ENCODE measurements at places on chromosomes 4 and X.

GRCh38 chr4:61400439-61401038 lies 200.4 kb downstream of the ADGRL3 start:
- no peak for DNase-seq

DNA sequence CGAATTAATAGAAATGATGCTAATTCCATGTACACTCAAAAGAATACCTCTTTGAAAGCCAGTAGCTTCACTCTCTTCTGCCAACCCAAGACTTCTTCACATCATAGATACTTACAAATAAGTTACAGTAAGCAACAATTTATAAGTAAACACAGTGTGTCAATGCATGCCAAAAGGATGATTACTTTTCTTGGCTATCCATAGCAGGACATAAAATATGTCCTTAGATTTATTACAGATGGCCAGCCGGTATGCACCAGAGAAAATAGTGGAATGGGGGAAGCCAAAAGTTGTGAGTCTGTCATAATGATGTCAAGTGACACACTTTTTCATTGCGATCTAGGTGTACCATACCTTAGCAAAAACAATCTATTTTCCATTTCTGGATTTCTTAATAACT lies 631 bp upstream of the BMX start:
- DNase-seq, result no peak

GRCh38 chrX:72094894-72095293 lies 36.8 kb downstream of the RTL5 start:
- DNase-seq, result peak; percentile 68

- no peak for DNase-seq
These were observed 7.5 kb downstream of the CHM start for GRCh38 chrX:86039625-86040568.

DNA sequence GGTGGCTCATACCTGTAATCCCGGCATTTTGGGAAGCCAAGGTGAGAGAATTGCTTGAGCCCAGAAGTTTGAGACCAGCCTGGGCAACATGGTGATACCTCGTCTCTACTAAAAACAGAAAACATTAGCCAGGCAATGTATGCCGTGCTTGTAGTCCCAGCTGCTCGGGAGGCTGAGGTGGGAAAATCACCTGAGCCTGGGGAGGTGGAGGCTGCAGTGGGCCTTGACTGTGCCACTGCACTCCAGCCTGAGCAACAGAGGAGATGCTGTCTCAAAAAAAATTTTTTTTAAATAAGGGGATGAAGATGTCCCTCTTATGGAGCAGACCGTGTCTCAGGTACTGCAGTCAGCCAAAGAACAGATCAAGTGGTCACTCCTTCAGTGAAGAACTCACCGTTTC lies 13.5 kb downstream of the CTAG1B start:
- no peak for DNase-seq

DNA sequence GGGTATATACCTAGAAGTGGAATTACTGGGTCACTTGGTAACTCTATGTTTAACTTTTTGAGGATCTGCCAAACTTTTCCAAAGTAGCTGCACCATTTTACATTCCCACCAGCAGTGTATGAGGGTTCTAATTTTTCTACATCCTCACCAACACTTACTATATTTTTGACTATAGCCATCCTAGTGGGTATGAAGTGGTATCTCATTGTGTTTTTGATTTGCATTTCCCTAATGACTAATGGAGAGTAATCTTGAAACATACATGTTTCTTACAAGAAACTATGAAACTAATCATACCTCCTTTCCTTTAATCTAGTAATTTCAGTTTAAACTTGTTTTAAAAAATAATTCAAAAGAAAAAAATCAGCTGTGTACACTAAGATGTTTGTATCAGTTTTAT lies 17.9 kb downstream of the BCLAF3 start:
- no peak for DNase-seq

DNA sequence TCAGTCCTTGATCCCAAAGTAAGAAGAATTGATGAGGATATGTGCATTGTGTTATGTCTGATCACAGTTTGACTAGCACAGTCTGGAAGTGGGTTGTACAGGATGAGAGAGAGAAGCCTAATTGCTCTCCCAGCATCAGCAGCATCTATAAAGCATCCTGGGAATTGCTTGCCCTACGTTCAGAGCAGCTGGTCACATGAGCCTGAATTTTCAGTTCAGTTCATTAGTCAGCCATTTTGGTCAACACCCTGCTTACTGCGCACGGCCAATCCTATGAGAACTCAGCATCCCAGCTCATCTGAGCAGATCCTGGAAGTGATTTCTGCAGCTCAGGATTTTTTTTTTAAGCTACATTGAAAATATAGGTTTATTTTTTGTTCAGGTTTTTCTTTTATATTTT lies at the start of gene RUFY3:
TSS of gene RUFY3 (plus strand) at position 218 of the 400 bp plus-strand sequence. CDS start 610 bp downstream, outside the sequence.
- DNase-seq, result no peak

GRCh38 chr4:3870567-3870962 lies 104.4 kb downstream of the ADRA2C start:
- no peak for DNase-seq

DNA sequence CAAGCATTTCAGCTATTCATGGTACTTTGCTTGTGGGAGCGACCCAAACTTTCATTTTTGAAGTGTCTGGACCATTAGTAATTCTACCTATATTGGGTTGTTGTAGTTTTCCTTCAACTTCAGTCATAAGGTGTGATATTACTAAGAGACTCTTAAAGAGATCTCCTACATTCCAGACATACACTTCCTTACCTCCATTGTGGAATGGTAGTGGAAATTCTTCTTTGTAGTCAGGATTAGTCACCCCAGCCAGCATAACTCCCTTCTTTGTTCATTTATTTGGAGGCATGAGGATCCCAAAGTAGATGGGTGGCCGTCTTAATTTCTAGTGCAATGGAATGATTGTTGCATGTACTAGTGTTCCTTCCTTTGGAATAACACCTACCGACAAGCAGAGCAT lies 991.4 kb downstream of the ARAP2 start:
- no peak for DNase-seq

GRCh38 chr4:77699731-77700210 lies 94.2 kb downstream of the CXCL13 start:
- no peak for DNase-seq

- DNase-seq, result no peak
These were observed 98.9 kb upstream of the PDLIM3 start for GRCh38 chr4:185634066-185634652.

- DNase-seq, result no peak
These were observed 1191.8 kb downstream of the ARAP2 start for GRCh38 chr4:35052546-35052945.

DNA sequence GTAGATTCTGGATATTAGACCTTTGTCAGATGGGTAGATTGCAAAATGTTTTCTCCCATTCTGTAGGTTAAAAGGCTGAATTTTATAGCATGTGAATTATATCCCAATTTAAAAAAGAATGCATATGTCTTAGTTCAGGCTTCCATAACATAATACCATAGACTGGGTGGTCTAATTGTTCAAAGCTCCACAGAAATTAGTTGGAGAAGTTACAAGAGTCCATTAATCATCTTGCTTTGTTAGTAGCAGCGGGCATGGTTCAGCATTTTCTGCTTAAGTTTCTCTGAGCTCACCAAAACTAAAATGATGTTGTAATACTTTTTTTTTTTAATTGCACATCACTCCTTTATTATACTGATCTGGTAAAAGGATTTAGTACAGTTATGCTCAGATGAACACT lies 1.8 kb downstream of the PGAM4 start:
- no peak for DNase-seq

DNA sequence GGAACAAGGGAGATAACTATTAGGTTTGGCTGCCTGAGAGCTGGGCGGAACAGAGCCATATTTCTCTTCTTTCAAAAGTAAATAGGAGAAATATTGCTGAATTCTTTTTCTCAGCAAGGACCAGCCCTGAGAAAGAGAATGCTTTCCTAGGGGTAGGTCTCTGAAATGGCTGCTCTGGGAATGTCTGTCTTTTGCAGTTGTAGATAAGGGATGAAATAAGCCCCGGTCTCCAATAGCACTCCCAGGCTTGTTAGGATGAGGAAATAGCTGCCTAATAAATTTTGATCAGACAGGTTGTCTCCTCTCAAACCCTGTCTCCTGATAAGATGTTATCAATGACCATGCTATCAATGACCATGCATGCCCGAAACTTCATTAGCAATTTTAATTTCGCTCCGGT lies 207.8 kb upstream of the KIT start:
- no peak for DNase-seq

DNA sequence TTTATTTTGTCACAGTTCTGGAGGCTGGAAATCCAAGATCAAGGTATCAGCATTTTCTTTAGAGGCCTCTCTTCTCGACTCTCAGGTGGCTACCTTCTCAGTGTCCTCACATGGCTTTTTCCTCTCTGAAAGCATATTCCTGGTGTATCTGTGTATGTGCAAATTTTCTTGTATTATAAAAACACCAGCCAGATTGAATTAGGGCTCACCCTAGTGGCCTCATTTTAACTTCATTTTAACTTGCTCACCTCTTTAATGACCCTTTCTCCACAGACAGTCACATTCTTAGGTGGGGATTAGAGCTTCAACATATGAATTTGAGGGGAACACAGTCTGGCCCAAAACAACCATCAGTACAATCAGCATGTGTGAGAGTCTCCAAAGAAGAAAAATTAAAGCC lies 542.4 kb upstream of the FAM241A start:
- DNase-seq, result no peak

- no peak for DNase-seq
These were observed 90.7 kb downstream of the CORIN start for GRCh38 chr4:47747211-47747610.

GRCh38 chrX:22389556-22390179 lies 117.0 kb downstream of the CBLL2 start:
- no peak for DNase-seq

DNA sequence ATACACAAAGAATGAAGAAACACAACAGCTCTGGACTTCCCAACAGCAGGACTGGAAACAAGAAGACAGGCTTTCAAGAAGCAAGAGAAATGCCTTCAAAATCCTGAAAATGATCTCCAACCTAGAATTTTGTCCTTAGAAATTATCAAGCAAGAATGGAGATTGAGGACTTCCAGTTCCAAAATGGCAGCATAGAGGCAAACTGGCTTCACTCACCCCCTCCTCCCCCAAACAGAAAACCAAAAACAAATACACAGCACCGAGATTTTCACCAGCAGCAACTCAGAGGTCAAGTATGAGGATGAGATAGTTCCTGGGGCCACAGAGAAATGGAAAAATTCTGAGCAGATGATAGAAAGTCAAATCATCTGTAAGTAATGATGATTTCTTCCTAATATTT lies 40.5 kb upstream of the LRBA start:
- DNase-seq, result no peak

- DNase-seq, result no peak
These were observed 27.6 kb upstream of the BCORL1 start for GRCh38 chrX:129954804-129955203.

DNA sequence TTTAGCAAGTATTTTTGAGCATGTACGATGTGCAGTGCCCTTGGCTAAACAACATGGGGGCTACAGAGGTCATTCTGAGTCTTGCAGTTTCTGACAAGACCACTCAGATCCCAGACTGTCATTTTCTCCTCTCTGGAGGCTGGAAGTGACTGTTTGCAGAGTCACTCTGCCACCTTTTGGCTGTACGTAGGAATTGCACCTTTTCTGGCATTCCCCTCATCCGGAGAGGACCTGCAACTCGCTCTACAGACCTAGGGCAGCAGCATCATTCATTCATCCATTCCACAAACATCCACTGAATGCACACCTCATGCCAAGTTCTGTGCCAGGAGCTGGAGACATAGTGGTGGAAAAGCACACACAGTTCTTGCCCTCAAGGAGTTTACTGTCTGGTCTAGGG lies 160.4 kb upstream of the GPR101 start:
- no peak for DNase-seq

- no peak for DNase-seq
These were observed 157.1 kb upstream of the LNX1 start for GRCh38 chr4:53748328-53748772.

DNA sequence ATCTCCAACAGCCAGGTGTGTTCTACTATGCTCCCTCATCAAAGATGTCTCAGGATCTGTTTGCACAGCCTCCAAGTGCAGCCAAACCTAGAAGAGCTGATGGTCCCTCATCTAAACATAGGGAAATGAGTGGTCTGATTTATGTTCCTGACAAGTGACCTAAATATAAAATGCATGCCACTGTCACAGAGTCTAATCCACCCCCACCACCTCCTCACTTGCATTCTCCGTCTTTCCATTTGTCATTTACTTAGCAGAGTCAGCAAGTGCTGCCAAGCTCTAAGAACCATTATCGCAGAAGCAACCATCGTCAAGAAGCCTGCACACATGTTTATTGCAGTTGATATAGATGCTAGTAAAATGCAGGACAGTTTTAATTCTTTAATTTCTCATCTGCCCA lies 33.1 kb upstream of the VCX3A start:
- DNase-seq, result no peak

- no peak for DNase-seq
These were observed 64.1 kb upstream of the GUCY1A1 start for GRCh38 chr4:155602351-155603140.

DNA sequence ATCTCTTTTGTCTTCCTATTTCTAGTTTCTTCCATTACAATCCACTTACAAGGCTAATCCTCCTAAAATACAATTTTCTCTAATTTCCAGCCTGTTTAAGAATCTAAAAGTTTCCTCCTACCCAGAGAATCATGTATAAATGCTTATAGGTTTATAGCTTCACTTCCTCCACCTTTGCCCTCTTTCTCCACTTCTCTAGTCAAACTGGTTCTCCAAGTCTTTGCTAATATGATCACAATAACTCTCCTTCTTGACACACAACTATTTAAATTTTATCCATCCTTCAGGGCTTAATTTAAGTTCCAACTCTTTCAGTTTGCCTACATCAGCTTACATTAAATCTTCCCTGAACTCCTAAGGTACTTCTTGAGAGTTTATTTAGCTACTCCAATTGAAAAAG lies 69.2 kb downstream of the RPS6KA6 start:
- no peak for DNase-seq

- no peak for DNase-seq
These were observed 99.8 kb downstream of the ARHGAP10 start for GRCh38 chr4:147831551-147832171.

GRCh38 chr4:110474481-110474880 lies 1.5 kb upstream of the ENPEP start:
- DNase-seq, result no peak

GRCh38 chr4:88893961-88894360 lies 163.0 kb downstream of the FAM13A start:
- DNase-seq, result no peak

- DNase-seq, result no peak
These were observed 26.9 kb downstream of the UTP14A start for GRCh38 chrX:129932821-129933321.
